ENCODE measurements at places on chromosomes 1 and 21.
A peak's percentile ranks its signal among the peaks of the same experiment; 100 is the strongest.

DNA sequence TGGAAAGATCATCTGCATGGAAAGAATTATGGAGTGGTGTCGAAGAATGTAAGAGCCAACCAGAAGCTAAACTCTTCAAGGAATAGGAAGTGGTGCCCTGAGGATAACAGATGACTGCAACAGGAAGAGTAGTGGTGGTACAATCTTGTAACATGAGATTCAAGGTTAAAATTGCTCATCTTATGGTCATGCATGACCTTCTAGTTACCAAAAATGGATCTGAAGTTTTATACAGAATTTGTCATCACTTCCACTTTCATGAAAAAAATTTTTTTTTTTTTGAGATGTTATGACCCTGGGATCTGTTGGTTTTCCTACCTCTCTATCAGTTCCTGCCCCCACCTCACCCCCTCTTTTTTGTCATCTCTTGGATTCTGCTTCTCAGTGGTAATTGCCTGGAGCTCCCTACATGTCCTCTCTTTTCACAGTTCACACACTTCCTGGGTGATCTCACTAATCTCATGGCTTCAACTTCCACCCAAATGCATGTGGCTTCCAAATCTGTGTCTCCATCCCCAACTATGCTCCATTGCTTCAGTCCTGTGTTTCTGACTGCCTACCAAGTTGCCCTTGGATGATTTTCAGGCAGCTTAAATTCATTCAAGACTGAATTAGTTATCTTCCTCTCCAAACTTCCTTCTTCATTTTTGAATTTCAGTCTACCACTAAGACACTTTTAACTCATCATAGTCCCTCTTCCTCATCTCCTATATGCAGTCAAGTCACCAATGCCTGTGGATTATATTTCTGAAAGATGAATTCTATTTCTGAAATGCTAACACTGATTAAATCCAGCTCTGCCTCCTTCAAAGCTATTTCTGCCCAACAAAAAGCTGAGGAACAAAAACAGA, 48.4 kb downstream of the SLAMF6 start:
- DNase-seq: no peak

- DNase-seq: no peak
Observed at GRCh38 chr1:59354709-59355337, 57.9 kb downstream of the FGGY start.

GRCh38 chr1:94607398-94607797, 65.8 kb upstream of the F3 start:
- DNase-seq: peak; percentile 67

- no peak for DNase-seq
Observed at GRCh38 chr1:62396871-62397270, 40.0 kb upstream of the USP1 start.

Data from trophoblast cell (in vitro differentiated cells and primary cell).